ENCODE measurements at places on chromosomes 16 and 17. TPM values are rescaled to one million over a fixed set of nuclear protein-coding genes. Genes with fewer than 3 reads are reported as not detected.

Gene PRSS33
- not detected for total RNA-seq

GRCh38 chr17:8821446-8822105, 22.4 kb upstream of the MFSD6L start:
- no peak for DNase-seq
- no peaks in the 10 kb centered on the region for H3K4me1 ChIP-seq
- peak overlapping the region; percentile 74 for H3K27ac ChIP-seq
- H3K27me3 ChIP-seq = peaks cover 19% of the 10 kb centered on the region
- H3K36me3 ChIP-seq = peaks cover 6% of the 10 kb centered on the region
- H3K4me3 ChIP-seq = no peak overlapping the region

- DNase-seq = no peak
- H3K27me3 ChIP-seq = no peaks in the 10 kb centered on the region
- peaks cover 25% of the 10 kb centered on the region for H3K4me1 ChIP-seq
- H3K27ac ChIP-seq = peak overlapping the region; percentile 97
- H3K4me3 ChIP-seq = peak overlapping the region; percentile 75
Measured at GRCh38 chr17:81868674-81869220, 2.4 kb downstream of the ARHGDIA start.

DNA sequence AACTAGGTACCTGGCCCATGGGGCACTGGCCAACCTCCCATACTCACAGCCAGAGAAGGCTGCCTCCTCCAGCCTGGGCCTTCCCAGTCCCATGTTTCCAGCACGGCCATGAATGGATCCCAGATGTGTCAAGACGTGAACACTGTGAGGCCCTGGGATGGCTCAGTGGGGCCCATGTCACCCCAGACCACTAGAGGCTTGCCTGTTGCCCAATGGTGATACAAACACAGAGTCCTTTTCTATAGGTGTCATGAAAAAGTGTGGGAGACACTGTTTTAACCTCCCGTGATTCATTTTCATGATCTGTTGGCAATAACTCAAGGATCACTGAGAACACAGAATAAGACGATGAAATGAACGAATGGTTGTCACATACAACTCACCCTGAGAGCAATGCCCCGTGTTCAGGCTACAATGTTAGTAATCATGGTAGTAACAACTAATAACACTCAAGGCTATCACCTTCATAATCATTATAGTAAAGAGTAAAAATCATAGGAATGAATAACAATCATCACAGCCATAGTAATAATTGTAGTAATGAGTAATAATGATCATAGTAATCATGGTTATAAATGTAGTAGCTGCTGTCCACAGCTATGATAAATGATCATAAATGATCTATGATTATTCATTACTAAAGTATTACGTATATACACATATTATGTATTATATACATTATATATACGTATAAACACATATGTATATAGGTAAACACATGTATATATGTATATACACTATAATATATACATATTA, 64.0 kb downstream of the DYNLRB2 start:
- H3K27ac ChIP-seq = no peak overlapping the region
- peaks cover under 1% of the 10 kb centered on the region for H3K36me3 ChIP-seq
- no peak overlapping the region for H3K4me3 ChIP-seq
- no peak for DNase-seq
- no peaks in the 10 kb centered on the region for H3K27me3 ChIP-seq
- peaks cover 9% of the 10 kb centered on the region for H3K4me1 ChIP-seq

DNA sequence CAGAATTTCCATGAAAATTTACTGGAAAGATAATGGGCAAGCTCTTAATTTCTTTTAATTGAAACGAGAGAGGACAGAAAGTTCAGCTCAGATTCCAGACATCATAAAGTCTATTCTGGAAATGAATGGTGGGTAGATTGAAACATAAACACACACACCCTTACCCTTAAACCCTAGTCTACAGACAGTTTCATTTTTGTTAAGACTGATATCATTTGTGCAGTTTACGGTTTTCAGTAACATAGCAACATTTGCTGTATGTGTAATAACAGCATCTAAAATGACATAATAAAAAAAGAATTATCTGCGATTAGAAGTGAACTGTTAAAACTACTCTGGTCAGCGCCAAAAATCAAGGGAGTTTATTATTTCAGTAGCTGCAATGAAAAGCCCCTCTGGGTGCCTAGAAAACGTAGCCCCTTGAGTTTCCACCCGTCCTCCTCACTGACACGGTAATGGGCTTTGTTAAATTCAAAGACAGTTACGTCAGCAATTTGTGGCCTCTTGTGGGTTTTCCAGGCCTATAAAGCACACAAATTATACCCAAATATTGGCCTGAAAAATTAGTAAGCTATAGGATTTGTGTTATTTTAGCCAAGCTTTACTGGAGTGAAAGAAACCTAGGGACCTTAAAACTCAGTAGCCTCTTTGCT, 520.6 kb upstream of the SOX9 start:
- H3K36me3 ChIP-seq = no peaks in the 10 kb centered on the region
- no peaks in the 10 kb centered on the region for H3K27me3 ChIP-seq
- DNase-seq = no peak
- H3K27ac ChIP-seq = no peak overlapping the region
- H3K4me1 ChIP-seq = no peaks in the 10 kb centered on the region

Gene TXNDC17
- total RNA-seq = 10.8 TPM

DNA sequence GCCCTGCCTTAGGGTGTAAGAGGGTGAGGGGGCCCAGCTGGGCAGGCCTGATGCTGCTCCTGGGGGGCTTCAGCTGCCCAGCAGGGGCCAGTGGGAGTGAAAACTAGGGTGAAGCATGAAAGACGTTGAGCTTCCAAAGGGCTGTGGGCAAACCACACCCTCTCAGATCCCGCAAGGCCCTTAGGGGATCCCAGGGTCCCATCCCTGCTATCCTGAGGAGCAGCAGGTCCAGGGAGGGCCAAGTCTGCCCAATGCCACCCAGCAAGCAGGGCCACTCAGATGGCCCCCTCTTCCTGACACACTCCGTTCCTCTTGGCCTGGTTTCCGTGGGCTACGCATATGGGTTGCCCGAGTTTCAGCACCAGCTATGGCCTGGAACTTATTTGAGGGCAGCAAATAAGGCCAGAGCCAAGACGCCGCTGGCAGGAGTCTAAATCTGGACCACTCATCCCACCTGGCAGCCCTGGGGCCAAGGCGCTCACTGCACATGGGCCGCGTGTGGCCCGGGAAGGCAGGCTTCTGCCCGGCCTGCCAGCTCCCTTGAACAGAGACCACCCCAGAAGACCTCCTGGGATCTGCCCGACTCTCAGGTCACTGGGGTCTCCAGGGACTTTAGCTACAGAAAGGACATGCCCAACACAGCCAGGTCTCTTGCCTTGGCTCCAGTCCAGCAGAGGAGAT, 4.2 kb downstream of the ATP2A3 start:
- no peaks in the 10 kb centered on the region for H3K27me3 ChIP-seq
- peak overlapping the region; percentile 88 for H3K27ac ChIP-seq
- DNase-seq = no peak
- H3K36me3 ChIP-seq = no peaks in the 10 kb centered on the region
- H3K4me1 ChIP-seq = peaks cover 57% of the 10 kb centered on the region

Gene CARD14
- not detected for total RNA-seq

- no peak overlapping the region for H3K4me3 ChIP-seq
- no peak for DNase-seq
- H3K4me1 ChIP-seq = peaks cover 9% of the 10 kb centered on the region
- peaks cover 60% of the 10 kb centered on the region for H3K27me3 ChIP-seq
Measured at GRCh38 chr16:50469744-50470321, 78.4 kb upstream of the NKD1 start.

Gene KIF2B
- not detected for total RNA-seq

GRCh38 chr17:41635121-41636097, 11.0 kb upstream of the KRT17 start:
- no peak overlapping the region for H3K4me3 ChIP-seq
- no peak for DNase-seq
- H3K36me3 ChIP-seq = no peaks in the 10 kb centered on the region
- H3K27ac ChIP-seq = no peak overlapping the region
- H3K4me1 ChIP-seq = no peaks in the 10 kb centered on the region
- peaks cover 8% of the 10 kb centered on the region for H3K27me3 ChIP-seq

- peak within 1 kb of the TSS; percentile 89 for H3K27ac ChIP-seq
- peaks cover 2% of the 10 kb centered on the region for H3K36me3 ChIP-seq
- peaks cover 50% of the 10 kb centered on the region for H3K4me1 ChIP-seq
- no peak for DNase-seq
- H3K27me3 ChIP-seq = no peaks in the 10 kb centered on the region
Measured at GRCh38 chr17:7579001-7579833, at the start of gene CD68. TSS of gene CD68 (plus strand) at chr17:7579638. CDS start at chr17:7579678, 40 bp downstream.

DNA sequence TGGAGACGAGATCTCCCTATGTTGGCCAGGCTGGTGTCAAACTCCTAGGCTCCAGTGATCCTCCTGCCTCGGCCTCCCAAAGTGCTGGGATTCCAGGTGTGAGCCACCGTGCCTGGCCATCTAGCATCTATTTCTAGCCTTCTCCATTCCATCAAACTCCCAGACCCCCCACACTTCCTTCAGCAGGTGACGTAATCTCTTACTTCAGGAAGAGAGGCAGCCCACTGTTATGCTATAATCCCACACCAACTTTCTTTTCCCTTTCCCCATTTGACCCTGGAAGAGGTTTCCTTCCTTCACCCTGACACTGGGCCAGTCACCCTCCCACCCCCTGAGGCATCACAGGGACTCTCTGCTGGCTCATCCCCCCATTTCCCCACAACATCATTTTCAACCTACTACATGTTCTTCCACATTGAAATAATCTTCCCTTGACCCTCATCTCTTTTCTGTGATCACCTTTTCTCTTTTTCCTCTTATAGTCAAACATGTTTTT, 7.6 kb downstream of the ITGA2B start:
- no peak overlapping the region for H3K4me3 ChIP-seq
- peaks cover 15% of the 10 kb centered on the region for H3K4me1 ChIP-seq
- H3K27me3 ChIP-seq = peaks cover 39% of the 10 kb centered on the region
- no peak overlapping the region for H3K27ac ChIP-seq
- no peak for DNase-seq

GRCh38 chr17:51166198-51166986, at the start of gene NME2:
TSS of gene NME2 (plus strand) at chr17:51166411. CDS start at chr17:51166831, 420 bp downstream.
- H3K4me3 ChIP-seq = peak within 1 kb of the TSS; percentile 98
- H3K27me3 ChIP-seq = no peaks in the 10 kb centered on the region
- H3K27ac ChIP-seq = peak within 1 kb of the TSS; percentile 90
- DNase-seq = peak; percentile 33
- peaks cover 22% of the 10 kb centered on the region for H3K4me1 ChIP-seq

- no peak for DNase-seq
- no peaks in the 10 kb centered on the region for H3K27me3 ChIP-seq
- H3K4me3 ChIP-seq = no peak overlapping the region
- no peak overlapping the region for H3K27ac ChIP-seq
- H3K4me1 ChIP-seq = peaks cover 8% of the 10 kb centered on the region
- H3K36me3 ChIP-seq = no peaks in the 10 kb centered on the region
Measured at GRCh38 chr16:3698941-3699340, 18.4 kb downstream of the TRAP1 start.

DNA sequence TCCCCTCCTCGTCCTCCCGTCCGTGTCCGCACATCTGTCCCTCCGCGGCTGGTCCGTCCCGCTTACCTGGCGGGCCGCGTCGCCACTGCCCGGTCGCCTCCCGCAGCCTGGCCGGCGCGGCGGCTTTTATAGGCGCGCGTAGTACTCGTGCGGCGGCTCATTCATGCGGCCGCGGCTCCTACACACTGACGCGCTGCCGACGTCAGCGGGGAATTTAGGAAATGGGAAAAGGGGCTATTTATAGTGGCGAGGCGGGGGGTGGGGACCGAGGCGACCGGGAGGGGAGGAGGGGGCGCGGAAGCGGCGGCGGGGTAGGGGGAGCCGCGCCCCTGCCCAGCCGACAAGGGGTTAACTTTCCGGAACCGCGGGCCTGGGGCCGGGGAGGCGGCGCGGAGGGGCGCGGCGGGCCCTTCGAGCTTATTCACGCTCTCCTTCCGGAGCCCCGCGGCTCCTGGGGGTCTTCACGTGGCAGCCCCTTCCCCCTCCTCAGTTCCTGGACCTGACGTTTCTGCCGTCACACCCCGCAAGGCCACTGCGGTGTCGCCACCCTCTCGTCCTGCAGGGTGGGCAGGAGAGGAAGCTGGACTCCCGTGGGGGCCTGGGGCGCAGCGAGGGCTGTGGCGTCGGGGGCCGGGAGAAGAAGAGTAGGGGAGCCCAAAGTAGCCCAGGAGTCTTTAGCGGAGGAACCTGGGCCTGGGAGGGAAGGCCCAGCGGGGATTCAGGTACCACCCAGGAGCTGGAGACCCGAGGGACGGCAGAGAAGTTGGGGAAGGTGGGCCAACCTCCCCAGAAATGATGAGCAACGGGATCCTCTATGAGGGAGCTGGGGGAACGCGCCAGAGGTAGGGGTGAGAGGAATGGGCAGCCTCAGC, 3.6 kb upstream of the HIC1 start:
- H3K36me3 ChIP-seq = no peaks in the 10 kb centered on the region
- H3K4me1 ChIP-seq = peaks cover 25% of the 10 kb centered on the region
- H3K4me3 ChIP-seq = peak overlapping the region; percentile 76
- no peaks in the 10 kb centered on the region for H3K27me3 ChIP-seq

Gene CDYL2
- 28.3 TPM for total RNA-seq

DNA sequence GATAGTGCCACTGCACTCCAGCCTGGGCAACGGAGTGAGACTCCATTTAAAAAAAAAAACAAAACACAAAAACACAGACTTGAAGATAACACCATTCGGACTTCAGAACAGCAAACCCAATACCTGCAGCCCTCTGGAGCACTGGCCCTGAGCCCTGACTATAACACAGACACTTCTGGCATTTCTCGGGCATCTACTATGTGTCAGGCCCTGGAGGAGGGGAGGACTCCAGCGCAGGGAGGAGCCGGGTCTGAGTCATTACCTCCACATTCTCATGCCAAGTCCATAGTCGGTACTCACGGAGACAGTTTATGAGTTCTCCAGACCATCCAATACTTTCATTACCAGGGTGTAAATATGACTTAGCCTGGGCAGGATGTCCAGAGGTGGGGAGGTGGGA, 48.8 kb downstream of the PITPNM3 start:
- DNase-seq = no peak
- H3K4me1 ChIP-seq = peaks cover 5% of the 10 kb centered on the region
- peaks cover 3% of the 10 kb centered on the region for H3K36me3 ChIP-seq
- no peak overlapping the region for H3K27ac ChIP-seq
- H3K27me3 ChIP-seq = peaks cover 8% of the 10 kb centered on the region

DNA sequence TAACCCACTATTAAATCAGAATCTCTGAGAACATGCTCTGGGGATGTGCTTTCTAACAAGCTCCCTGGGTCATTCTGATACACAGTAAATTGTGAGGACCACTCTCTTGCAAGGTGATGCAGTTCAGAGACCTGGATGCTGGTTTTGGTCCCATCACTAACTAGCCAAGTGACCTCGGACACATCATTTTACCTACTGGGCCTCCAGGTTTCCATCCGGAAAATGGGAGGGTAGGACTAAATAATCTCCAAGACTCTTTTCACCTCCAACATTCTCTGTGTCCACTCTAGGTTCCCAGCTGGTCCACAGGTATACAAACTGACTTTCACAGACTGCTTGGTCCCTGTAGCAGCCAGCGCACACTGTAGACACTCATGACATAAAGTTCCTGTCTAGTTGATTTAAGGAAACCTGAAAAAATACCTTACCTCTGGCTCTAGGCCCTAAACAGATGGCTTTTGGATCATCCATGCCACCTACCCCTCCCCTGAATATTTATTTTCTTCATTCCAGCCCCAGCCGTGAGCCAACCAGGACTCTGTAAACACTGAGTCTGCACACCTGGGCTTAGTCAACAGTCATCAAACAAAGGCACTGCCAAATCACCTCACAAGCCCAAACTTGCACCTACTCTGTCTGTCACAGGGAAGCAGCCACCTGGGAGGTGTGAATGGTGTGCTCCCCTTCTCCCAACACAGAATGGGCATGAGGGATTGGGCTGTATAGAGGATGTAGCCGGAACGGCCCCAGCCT, 51.3 kb upstream of the MRPS23 start:
- no peak overlapping the region for H3K4me3 ChIP-seq
- no peaks in the 10 kb centered on the region for H3K27me3 ChIP-seq
- no peak for DNase-seq
- H3K27ac ChIP-seq = peak overlapping the region; percentile 76
- peaks cover 10% of the 10 kb centered on the region for H3K4me1 ChIP-seq
- H3K36me3 ChIP-seq = no peaks in the 10 kb centered on the region

Data from T-helper 17 cell (primary cell).